ENCODE measurements at places on chromosomes 4 and X.

- no peak for DNase-seq
These were observed 43.2 kb downstream of the QDPR start for GRCh38 chr4:17468619-17469221.

GRCh38 chr4:148452970-148453369 lies 10.8 kb upstream of the NR3C2 start:
- no peak for DNase-seq

GRCh38 chrX:153496590-153496959 lies 1.8 kb downstream of the BGN start:
- no peak for DNase-seq

- no peak for DNase-seq
These were observed 5.6 kb upstream of the AMOT start for GRCh38 chrX:112846187-112846586.

- DNase-seq, result no peak
These were observed 942 bp upstream of the L1CAM start for GRCh38 chrX:153886915-153887314.

DNA sequence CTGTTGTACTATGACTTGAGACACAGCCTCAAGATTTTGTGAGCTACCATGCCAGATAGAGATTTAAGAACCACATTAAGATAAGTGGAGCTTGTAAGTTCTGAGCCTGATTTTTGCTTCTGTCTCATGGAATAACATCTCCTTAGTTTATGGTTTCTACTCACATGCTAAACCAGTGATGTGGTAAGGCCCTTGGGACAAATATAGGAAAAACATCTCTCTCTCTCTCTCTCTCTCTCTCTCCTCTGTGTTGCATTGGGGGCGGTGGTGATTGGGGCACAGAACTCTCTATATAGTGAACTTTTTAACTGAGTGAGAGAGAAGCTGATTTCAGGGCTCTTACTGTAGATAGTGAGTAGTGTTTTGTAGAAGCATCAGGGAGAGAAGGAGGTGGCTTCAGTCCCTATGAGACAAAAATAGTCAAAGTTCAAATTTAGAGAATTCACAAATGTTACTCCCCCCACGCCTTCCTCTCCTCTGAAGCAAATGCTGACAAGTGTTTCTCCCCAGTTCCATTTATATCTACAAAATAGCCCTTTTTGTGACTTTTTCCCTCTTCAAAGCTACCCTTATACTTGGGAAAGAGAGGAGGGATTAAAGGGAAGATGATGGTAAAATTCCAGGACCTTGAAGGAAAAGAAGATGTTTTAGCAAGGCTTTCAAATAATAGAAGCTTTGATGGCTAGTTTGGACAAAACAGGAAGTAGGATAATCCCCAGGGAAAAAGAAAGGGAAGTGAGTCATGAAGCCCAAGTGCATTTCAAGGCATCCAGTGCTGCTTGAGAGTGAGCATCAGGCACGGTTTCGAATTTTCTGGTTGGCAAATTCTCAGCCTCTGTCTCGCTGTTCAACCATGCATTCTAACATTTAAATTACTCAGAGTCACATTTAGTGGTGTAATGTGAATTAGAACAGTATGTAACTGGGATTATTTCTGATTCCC lies 134.3 kb upstream of the AP1S2 start:
- DNase-seq, result no peak

GRCh38 chr4:138938366-138938690 lies 77.3 kb upstream of the NOCT start:
- no peak for DNase-seq

- no peak for DNase-seq
These were observed 54.1 kb downstream of the XAGE2 start for GRCh38 chrX:52422884-52423283.

GRCh38 chrX:11421805-11422524 lies 128.8 kb downstream of the AMELX start:
- no peak for DNase-seq

DNA sequence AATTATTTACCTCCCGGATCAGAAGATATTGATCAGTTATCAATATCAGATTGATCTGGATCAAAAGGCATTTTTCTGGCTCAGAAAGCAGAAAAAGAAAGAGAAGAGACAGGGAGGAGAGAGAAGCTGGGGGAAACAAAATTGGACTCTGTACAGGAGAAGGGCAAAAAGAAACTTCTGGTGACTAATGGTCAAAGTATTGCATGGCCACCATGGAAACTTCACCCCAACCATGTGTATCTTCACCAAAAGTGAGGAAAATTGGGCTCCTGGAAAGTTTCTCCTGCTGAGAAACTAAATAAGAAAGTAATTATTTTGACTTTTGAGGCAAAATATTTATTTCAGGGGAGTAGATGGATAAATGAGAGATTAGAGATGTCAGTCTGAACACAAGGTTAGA lies 33.9 kb downstream of the RNF150 start:
- DNase-seq, result no peak

- DNase-seq, result no peak
These were observed 82.6 kb upstream of the DHX15 start for GRCh38 chr4:24666816-24667477.

- no peak for DNase-seq
These were observed 1.5 kb downstream of the NIPAL1 start for GRCh38 chr4:48018112-48018511.

DNA sequence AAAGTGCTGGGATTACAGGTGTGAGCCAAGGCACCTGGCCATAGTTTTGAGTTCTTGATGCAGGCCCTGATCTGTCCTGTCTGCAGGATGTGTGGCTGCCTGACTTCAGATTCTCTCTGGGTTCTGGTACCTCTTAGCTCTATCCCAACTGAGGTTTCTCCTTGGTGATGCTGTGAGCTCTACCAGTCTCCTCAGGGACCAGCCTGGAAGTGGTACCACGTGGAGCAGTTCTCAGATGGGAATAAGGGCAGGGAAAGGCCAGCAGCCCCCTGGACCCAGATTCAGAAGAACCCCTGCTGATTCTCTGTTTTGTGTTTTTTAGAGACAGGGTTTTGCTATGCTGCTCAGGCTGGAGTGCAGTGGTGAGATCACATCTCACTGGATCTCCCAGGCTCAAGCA lies 85.0 kb upstream of the HELT start:
- no peak for DNase-seq

- no peak for DNase-seq
These were observed 11.3 kb downstream of the SMIM10L2A start for GRCh38 chrX:135432881-135433521.

GRCh38 chrX:24294619-24295018 lies 19.2 kb downstream of the SUPT20HL2 start:
- no peak for DNase-seq

- no peak for DNase-seq
These were observed 43.0 kb downstream of the SEPSECS start for GRCh38 chr4:25117274-25117673.

- DNase-seq, result no peak
These were observed 89.4 kb downstream of the AMMECR1 start for GRCh38 chrX:110228453-110228852.

DNA sequence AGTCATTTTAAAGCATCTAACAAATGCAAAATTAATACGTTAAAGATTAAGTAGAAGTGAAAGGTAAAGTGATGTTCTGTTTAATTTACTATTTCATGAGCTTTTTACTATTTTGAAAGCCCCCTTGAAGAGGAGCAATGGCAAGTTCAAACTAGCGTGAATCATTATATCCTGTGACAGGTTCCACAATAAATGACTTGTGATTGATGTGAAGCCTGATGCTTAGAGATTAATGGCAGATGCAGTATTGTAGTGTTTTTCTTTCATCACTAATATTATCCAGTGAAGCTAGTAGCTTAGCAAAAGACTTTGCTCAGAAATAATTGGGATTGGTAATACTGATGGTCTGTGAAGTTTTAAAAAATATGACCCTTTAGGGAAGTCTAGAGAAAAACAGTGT lies 57.3 kb downstream of the STOX2 start:
- no peak for DNase-seq

- DNase-seq, result no peak
These were observed 62.0 kb downstream of the MBNL3 start for GRCh38 chrX:132426695-132427281.

Measured in NCI-H187 treated with DMSO at 0.1 percent for 48 hours (cell line).